ENCODE measurements at places on chromosomes 4 and X. TPM values are rescaled to one million over a fixed set of nuclear protein-coding genes. Genes with fewer than 3 reads are reported as not detected.

DNA sequence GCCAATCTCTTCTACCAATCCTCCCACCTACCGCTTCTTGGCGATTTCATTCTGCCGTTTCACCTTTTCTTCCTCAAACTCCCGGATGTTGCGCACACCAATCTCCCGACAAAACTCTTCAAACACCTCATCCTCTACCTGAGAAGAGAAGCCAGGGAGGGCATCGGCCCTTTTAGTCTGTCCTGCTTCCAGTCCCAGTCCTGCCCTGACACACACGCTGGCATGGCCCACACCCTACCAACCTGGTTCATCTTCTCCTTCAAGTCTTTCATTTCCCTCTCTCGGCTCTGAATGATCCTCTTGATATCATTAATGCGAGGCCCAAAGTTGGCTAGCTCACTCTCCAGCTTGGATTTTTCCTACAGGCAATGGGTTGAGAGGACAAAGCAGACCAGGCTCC, 18.9 kb downstream of the SMC1A start:
- no peak for DNase-seq

GRCh38 chrX:40996886-40997530, 88.2 kb upstream of the USP9X start:
- no peak for DNase-seq

DNA sequence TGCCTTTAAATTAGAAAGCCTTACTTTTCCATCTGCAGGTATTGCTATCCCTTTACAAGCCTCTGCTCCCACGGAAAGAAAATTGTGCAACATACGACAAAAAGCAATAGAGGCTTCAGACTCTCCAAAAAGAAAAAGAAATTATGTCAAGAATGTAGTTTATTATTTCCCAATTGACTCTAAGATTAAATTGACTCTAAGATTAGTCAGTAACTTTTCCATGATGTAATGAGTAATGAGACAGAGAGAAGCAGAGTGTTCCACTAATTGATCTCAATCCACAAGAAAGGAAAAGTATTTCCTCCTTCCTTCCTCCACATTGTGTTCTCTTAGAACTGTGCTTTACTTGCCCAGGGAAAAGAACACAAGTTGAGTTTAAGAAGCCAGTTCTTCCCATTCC, 345.7 kb upstream of the HS3ST1 start:
- no peak for DNase-seq

The RTL3 gene
- 0.23 TPM for total RNA-seq

The CYLC1 gene
- total RNA-seq, result not detected

Measured in heart left ventricle (tissue), 16 donors.